ENCODE measurements at places on chromosomes 11 and 22.

DNA sequence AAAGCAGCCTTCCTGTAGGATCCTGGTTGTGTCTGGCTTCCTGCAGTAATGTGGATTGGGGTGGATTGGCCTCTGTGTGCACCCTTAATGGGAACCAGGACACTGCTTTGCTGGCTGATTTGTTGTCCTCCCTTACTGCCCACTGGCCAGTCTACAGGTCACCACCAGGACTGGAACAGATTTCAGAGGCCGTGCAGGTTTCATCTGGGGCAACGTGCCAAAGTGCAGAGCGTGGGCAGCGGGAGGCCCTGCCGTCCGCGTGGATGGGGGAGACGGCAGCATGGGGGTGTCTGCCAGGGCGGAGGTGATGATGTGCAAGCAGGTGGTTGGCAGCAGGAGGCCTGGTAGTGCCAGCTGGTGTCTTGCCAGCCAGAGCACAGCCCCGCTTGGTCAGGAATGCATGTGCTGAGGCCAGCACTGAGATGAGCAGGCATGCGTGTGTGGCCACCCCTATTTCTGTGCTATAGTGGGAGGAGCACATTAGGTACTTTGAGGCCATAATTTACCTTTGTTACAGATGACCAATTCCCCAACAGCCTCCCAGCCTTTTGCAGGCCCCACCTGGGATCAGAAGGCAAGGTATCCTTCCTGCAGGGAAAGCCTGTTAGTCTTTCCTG is 24.3 kb downstream of the BCR start:
- DNase-seq: no peak

DNA sequence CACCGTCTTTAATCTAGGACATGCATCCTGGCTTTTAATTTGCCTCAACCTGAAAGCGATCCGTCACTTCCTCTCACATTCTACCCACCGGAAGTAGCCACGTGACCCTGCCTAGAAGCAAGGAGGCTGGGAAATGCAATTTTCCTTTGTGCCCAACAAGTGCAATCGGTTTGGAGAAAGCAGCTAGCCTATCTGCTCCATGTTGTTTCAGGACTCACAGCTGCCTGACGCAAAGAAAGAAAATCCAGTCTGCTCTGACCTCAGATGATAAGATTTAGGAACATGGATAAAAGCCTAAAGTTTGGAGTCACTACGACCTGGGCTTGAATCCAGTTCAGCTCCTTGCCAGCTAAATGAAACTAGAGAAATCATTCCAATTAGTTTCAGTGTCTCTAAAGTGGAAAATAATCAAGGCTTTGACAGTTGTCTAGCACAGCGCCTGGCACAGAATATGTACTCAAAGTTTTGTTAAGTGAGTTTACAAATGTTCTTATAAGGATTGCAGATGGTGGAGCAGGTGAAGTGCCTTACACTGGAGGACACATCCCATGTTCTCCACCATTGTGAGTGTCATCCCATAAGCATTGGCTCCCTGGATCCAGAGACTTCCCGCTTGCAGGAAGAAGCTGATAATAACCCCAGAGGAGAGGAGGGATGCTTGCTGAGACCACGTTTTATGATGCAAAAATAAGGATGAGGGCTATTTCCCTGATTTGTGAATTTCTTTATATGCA is 553.7 kb downstream of the MN1 start:
- DNase-seq: no peak

- no peak for DNase-seq
Observed at GRCh38 chr11:45665933-45666647, 668 bp upstream of the CHST1 start.

- no peak for DNase-seq
Observed at GRCh38 chr11:112784323-112785073, 176.7 kb upstream of the NCAM1 start.

DNA sequence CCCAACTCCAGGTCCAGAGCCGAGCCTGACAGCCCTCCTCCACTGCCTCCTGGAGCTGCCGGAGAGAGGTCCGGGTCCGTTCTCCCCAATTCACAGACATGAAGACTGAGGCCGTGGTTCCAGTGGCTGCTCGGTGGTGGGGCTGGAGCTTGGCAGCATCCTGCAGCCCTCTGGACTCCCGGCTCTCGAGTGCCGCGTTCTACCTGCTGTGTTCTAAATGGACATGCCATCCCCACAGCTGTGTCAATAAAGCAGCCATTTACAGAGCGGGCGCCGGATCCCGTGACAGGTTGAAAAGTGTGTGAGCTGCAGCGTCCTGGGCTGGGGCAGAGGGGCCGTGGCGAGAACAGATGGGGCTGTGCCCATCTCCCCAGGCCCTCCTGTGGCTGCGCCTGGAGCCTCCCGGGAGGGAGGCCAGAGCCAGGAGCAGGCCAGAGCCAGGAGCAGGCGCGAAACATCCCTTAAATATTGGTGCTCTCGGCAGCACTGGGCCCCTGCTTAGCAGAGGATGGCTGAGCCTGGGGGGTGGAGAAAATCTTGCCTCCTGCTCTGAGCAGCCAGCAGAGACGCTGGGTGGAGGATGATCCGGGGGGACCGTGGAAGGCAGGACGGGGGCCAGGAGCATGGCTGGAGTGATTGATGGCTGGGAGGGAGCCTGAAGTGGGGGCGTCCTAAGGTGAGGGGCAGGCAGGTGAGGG is 46.2 kb downstream of the FLRT1 start:
- DNase-seq: no peak

GRCh38 chr11:120663142-120663541 is 151.6 kb downstream of the GRIK4 start:
- no peak for DNase-seq

- no peak for DNase-seq
Observed at GRCh38 chr11:65310736-65311135, 3.9 kb upstream of the CDC42EP2 start.

DNA sequence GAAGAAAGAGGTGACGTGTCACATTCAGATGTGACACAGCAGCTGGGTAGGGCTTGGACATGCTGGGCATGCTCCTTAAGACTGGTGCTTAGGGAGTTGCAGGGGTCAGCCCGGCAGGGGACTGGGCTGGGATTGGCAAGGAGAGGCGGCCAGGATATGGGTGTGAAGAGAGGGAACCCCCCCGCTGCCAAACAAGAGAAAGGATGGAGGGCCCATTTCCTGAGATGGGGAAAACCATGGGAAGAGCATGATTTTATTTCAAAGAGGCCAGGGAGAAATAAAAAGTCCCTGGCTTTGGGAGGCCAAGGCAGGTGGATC is 5.3 kb downstream of the ATF4 start:
- no peak for DNase-seq

DNA sequence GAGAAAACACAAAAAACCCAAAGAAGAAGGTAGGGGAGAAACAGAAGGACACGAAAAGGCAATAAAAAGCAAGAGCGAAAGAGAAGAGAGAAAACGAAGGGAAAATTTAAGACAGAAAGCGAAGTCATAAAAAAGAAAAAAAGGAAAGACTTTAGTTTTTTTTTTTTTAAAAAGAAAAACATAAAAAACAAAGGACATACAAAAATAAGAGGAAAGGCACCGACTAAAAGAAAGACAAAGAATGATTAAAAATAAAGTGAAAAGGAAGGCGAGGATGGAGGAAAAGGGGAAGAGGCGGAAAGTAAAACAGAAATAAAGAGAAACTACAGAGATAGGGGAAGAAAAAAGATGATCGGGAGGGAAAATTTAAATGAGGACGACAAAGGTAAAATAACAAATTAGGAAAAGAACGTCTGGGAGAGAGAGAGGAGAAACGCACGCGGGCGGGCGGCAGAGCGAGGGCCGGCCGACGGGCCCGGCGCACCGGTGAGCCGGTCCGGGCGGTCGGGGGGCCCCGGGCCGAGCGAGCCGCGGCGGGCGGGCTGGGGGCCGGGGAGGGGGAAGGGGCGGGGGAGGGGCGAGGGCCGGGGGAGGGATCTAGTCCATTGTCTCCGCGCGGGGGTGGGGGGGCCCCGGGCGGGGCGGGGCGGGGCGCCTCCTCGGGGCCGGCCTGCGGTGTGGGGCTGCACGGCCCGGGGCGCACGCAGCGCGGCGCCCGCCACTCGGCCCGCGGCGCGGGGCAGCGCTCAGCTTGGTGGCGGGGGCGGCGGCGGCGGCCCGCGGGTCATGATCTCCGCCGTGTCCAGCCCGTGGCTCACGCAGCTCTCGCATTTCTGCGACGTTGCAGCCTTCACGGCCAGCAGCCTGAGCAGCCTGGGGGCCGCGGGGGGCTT is at the start of gene TBX1:
TBX1 (plus strand) TSS at position 721 of the 893 bp plus-strand sequence; CDS start at position 787, 66 bp downstream.
- no peak for DNase-seq

- DNase-seq: no peak
Observed at GRCh38 chr11:65434667-65435410, 12.2 kb downstream of the NEAT1 start.

DNA sequence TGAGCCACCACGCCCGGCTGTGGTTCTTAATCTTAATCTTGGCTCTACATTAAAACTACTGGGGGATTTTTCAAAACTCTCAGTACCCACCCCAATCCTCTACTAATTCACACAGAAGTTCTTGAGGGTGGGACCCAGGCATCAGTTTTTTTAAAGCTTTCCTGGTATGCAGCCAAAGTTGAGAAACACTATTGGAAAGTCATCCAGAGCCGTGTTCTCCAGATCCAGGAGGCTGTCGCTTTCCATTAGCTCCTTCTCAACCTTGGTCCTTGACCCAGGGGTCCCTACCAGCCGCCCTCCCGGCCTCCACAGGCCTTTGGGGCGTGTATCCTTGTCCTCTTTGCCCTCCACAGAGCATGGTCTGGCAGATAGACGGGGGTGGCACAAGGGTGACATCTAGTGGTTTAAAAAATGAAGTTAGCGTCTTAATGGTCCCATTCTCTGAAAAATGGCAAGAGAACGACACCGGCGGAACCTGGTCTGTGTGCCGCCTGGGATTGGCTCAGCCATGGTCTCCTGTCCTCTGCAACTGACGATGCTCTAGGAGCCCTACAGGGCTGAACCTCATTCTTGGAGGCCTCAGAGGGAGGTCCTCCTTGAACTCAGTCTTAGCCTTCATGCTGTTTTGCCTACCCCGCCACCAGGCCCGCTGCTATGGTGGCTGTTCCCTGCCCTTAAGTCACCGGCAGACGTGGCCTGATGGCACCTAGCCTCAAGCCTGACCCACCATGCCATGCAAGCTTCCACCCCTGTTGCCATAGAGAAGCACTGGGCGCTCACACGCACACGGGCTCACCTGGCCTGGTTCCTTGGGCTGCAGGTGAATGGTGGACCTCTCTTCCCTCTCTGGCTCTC is 152.0 kb upstream of the SYN3 start:
- no peak for DNase-seq

GRCh38 chr11:69169479-69169878 is 13.7 kb downstream of the SMIM38 start:
- DNase-seq: no peak

Data from vagina (tissue), 2 donors.